Fibroblast of skin of abdomen (primary cell): ENCODE measurements at places on chromosomes 6 and 20.
A peak's percentile ranks its signal among the peaks of the same experiment; 100 is the strongest.

DNA sequence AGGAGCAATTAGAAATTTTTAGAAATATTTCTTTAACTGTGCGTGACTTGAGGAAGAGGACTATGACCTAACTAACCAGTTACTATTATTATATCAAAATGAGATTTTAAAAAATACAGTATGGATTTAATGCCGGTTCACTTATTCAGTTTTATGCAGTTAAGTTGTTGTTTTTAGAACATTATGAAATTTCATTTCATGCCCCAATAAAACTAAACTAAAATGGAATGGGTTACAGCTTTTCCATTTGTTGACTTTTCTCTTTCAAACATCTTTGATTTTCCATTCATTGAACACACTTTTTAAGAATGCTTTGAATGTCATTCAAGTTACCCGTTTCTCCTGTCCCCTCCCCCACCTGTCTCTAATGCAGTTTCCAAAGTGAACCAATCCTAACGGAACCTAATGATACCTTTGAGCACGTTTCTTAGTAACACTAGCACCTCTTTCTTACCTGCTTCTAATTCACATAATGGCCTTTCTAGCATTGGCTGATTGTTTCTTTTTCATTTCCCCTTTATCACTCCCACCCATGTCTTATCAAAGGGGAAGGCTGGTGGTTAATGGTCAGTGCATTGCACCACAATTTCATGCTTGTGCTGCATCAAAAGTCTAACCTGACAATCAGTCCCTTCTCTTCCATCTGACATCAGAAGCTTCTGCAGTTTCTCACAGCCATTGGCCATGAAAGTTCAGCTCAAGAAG, 262.2 kb upstream of the TAB2 start:
- no peak for DNase-seq

DNA sequence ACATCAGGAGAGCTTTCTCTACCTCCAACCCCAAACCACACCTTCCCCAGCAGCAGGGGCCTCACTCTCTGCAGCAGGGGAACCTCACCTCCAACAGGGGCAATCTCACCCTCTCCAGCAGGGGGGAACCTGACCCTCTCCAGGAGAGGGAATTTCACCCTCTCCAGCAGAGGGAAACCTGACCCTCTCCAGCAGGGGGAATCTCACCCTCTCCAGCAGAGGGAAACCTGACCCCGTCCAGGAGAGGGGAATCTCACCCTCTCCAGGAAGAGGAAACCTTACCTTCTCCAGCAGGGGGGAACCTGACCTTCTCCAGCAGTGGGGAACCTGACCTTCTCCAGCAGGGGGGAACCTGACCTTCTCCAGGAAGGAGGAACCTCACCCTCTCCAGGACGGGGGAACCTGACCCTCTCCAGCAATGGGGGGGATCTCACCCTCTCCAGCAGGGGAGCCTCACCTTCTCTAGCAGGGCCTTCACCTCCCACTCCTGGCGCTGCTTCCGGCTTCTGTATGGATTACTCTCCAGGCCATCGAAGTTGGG, 3.1 kb downstream of the B3GALT4 start:
- peak; percentile 38 for DNase-seq

DNA sequence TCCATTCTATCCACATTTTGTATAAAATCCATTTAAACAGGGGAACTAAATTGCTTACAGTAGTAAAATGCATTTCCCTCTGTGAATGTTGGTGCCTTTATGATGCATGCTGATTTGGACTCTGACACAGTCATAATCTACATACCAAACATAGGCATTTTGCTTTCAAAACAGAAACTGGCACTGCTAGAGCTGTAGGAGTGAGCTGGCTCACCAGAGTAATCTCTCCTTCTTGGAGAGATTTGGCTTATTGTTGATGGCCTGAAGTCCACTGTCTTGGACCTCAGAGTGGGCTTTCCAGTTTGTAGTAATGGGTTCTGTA, 363.2 kb upstream of the FLRT3 start:
- peak; percentile 45 for DNase-seq

DNA sequence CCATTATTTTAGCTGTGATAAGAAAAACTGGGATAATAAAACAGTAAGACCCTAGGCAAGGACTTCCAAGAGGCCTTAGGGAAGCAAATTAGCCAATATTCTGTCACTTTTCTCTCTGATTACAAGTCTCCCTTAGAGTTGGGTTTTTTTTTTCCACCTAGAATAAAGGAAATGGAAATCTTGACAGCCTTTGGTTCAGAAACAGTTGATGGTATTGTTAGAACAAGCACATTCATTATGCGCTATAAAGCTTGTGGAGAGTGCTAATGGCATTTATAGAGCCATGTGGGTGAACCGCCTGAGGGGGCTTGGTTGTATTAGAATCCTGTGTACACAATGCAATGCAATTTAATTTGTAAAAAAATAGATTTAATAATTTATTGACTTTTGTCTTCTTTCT, 88.9 kb upstream of the OGFRL1 start:
- no peak for DNase-seq

DNA sequence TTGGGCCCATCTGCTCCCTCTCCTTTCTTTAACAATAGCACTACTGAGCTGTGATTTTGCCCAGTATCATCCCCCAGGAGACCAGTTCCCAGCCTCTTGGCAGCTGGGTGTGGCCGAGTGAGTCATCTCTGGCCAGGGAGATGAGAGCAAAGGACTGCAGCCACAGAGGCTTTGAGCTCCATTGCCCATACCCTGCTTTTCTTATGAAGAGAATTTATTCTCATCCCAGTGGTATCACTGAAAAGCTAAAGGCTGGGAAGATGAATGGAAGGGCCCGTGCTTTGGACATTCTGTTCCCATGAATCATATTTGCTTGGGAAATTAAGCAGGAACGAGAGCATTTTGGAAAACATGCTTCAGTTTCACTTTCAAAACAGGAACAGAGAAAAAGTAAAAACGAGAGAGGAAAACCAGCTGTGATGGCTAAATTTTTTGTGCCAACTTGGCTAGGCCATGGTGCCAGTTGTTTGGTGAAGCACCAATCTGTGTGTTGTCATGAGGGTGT, 14.9 kb downstream of the CST3 start:
- peak; percentile 75 for DNase-seq

DNA sequence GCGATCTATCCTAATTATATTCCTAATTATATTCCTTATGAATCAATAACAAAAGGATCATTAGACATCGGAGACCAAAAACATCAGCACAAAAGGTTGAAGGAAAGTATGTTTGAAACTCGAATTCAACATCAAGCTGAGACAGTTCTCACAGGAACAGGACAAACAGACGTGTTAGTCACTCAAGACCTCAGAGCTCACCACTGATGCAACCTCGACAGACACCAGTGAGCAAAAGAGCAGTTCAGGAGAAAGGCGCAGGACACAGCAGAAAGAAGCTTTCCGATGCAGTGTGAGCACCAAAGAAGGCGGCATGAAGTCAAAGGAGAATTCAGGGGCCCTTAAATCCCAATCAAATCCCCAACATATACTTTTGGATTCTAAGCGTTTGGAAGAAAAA, 6.3 kb upstream of the RAMACL start:
- peak; percentile 66 for DNase-seq

GRCh38 chr20:45934046-45934585, 367 bp upstream of the PCIF1 start:
- DNase-seq: peak; percentile 47

- no peak for DNase-seq
Measured at GRCh38 chr6:72654071-72654621, 32.3 kb downstream of the KCNQ5 start.

GRCh38 chr6:104829183-104829958, 30.3 kb downstream of the HACE1 start:
- peak; percentile 39 for DNase-seq

DNA sequence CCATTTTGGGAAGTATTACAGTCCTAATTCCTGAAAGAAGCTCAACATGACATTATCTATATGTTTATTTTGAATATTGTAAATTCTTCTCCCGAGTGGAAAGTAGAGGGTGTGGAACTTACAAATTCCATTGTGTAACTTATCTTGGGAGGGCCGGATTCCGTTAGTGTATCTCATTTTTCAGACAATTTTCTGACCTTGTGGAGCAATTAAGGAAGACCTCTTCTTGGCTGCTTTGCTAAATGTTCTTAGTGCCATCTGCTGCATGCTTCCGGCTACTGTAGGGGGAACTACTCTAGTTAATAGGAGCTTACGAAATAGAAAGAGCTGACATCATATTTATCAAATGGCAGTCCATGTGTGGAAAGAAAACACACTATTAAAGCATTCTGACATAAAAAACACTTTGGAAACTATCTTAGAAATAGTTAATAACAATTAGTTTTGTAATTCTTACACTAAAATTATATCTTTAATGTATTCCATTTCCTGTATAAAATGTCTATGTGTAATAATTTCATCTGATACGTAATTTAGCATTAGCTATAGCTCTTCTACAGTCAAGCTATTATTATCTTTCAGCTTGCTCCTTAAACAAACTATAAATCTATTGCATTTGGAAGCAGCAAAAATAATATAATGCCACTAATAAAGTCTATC, 41.5 kb upstream of the KCNQ5 start:
- DNase-seq: peak; percentile 87

GRCh38 chr6:26158076-26158580, 70.9 kb downstream of the HFE start:
- DNase-seq: no peak

DNA sequence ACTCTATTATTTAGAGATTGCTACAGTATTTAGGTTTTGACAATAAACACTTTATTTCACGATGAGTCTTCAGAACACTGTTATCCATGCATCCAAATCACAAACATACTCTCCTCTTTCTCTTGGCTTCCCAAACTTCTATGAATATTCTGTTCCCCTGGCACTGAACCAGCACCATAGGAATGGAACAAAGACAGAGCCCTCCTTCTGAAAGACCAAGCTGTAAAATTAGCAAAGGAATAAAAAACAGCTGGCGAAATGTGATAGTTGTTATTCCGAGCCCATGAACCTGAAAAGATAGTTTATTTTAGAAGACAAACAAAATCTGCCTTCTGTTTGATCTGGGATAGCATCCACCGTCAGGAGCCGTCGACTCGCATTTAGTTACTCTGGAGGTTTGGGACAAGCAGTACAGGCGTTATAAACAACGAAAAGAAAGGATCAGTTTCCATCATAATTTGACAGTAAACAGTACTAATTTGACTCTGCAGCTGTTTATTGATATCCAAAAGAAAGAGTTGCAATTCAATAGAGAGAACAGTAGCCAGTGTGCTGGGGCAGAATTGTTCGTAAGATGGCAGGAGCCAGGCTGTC, 161.4 kb downstream of the CLIC5 start:
- DNase-seq: no peak

- DNase-seq: peak; percentile 37
Measured at GRCh38 chr6:14790976-14791375, 454.9 kb upstream of the JARID2 start.

DNA sequence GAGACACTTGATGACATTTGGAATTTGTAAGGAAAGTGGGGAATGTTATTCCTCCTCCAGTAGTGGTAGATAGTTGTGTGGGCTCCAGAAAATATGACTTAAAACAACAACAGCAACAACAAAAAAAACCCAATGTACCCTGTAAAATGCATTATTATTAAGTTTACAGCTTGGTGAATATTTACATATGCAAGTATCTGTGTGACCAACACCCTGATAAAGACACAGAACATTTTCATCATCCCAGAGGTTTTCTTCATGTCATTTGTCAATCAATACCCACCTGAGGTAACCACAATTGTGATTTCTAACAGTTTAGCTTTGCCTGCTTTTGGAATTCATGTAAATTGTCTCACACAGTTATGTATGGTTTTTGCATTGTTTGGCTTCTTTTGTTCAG, 152.1 kb upstream of the GRIK2 start:
- DNase-seq: no peak

GRCh38 chr6:81790034-81790433, 37.6 kb upstream of the TENT5A start:
- no peak for DNase-seq

DNA sequence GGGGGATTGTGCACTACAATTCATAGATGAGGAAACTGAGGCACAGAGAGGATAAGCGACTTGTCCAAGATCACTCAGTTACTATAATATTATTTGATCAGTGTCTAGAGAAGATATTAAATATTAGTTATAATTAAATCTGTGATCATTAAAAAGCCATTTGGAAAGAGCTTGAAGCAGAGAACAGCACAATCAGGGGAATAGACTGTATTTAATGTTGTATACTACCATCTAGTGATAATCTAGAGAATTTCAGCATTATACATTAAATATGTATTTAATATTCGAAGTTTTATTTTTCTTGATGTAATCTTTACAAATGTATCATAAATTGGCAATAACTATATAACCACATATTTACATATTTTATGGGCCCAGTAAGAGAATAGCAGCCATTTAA, 20.1 kb upstream of the MTCL3 start:
- peak; percentile 13 for DNase-seq

GRCh38 chr20:6618051-6618450, 149.4 kb upstream of the BMP2 start:
- DNase-seq: no peak

DNA sequence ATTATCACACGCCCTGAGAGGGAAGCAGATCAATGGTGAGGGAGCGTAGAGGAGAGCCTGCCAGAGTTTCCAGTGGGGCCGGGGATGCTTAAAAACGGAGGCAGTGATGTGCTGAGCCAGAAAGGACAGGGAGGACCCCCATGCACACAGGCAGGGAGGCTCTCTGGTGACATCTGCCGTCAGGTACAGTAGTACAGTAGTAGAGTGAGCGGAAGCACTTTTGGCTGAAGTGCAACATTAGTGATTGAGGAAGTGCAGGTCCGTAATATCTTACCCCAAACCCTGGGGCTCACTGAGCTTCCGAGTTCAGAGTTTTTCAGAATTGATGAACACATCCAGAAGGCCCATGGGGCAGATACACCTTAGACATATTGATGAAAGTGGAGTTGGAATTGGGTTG, 42.1 kb downstream of the GFRA4 start:
- no peak for DNase-seq

- no peak for DNase-seq
Measured at GRCh38 chr20:1947535-1947846, 46.4 kb downstream of the PDYN start.

DNA sequence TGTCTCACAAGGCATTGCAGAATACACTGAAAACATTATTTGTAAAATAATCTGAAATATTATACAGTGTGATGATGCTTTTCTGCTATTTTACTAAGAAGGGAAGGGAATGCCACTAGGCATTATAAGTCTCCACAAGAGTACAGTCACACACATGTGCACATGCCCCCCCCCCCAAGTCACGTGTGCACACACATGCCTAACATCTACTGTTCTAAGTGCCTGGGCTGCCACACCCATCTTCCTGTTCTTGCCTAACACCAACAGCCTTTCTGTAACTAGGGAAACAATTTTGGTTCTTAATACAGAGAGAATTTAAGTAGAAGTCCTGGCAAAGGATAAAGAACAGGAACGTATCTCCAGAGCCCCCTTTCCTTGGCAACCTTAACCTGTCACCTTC, 58.2 kb upstream of the BCLAF1 start:
- no peak for DNase-seq

DNA sequence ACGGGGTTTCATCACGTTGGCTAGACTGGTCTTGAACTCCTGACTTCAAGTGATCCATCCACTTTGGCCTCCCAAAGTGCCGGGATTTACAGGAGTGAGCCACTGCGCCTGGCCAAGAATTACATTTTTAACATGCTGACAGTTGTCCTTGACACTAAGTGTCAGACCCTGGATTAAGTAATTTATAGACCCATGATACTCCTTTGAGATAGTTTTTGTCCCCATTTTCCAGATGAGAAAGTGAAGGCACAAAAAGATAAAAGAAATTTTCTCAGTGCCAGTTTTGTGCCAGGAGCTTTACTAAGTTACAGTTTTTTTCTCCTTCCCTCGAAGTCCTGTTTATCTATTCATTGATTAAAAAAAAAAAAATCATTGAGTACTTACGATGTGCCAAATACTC, 9.8 kb upstream of the EDEM2 start:
- no peak for DNase-seq

- no peak for DNase-seq
Measured at GRCh38 chr6:10838794-10839333, 525 bp upstream of the MAK start.
